ENCODE measurements at places on chromosomes 5 and 9. TPM values are rescaled to one million over a fixed set of nuclear protein-coding genes. Genes with fewer than 3 reads are reported as not detected.

The TAF11L5 gene
- total RNA-seq, result not detected

The PKD2L2 gene
- total RNA-seq, result not detected

DNA sequence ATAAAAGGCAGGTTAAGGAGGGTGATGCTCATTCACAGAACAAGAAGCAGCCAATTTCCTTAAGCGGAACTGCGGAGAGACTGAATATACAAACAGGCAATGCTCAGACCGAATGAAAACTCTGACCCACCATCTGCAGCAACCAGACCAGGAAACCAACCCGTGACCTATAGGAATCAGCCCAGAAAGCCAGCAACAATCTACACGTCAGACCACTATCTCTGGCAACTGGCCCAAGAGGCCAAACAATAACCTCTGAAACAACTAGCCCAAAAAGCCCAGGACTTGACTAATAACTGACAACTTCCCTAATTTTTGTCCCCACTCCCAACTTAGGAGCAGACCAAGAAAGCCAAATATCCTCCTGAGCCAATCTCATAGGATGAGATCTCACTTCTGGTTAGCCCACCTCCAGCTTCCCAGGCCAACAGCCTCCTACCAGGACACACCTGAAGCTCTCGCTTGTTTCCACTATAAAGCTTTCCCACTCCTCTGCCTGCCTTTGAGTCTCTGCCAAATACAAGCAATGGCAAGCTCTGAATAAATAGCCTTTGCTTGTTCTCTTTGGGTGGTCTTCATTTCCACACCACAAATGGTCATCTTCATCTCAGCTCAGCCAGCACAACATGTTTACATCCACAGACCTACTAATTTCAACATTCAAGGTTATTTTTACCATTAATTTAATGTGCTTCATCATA lies 168.5 kb downstream of the HSD17B3 start:
- no peak for DNase-seq

- no peak for DNase-seq
These were observed 222.1 kb downstream of the SYK start for GRCh38 chr9:91023741-91024140.

The HAVCR1 gene
- total RNA-seq, result not detected

GRCh38 chr5:83156001-83156400 lies 78.7 kb downstream of the XRCC4 start:
- no peak for DNase-seq

The ALDH1B1 gene
- 19.9 TPM for total RNA-seq

- no peak for DNase-seq
These were observed 171.5 kb downstream of the EFNA5 start for GRCh38 chr5:107499237-107499636.

DNA sequence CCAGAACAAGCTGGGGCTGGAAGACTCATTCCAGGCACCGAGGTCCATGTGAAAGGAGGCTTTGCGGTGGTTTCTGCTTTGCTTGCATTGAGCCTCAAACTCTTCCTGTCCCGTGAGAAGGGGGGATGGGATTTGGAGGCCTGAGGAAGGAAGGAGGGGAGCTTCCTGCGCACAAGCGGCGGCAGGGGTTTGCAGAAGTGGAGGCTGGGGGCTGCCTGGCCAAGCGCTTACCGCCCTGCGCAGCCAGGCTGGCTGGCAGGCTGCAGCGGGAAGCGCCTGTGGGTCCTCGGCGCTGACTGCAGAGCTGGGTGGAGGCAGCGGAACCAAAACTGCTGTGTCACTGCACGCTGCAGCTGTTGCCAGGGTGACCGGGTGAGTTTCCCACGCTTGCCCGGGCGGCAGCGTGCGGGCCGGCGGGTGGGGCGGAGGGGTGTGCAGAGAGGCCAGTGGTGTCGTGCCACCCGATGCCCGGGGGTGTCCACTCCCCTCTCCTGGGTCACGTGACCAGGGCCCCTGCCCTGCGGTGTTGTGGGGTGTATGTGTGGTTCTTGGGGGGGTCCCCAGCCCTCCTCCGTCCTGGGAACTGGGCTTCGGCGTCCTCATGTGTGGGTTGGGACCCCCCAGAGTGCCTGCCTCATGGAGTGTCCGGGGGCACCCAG lies 81.0 kb downstream of the RXRA start:
- DNase-seq, result peak; percentile 91

The SGCD gene
- 5.7 TPM for total RNA-seq

GRCh38 chr5:169097374-169098326 lies 203.3 kb downstream of the SLIT3 start:
- no peak for DNase-seq

- DNase-seq, result no peak
These were observed 58.1 kb downstream of the ROPN1L start for GRCh38 chr5:10499776-10500175.

The SH3GL2 gene
- total RNA-seq, result not detected

DNA sequence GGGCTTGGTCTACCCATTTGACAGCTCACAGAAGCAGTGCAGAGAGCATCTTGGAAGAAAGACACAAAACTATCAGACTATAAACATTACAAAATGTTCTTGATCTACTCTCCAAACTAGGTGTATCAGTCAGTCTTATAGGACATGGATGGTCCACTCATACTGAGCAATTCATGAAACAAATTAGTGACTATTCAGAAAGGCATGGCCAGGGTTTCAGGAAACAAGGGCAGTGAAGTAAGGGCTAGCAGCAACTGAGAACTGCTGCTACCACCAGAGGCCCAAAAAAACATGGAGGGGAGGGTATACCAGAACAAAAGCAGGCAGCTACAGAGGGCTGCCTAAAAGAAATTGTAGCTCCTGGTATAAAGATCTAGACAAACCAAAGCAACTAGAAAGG lies 287.0 kb downstream of the PIK3R1 start:
- DNase-seq, result no peak

DNA sequence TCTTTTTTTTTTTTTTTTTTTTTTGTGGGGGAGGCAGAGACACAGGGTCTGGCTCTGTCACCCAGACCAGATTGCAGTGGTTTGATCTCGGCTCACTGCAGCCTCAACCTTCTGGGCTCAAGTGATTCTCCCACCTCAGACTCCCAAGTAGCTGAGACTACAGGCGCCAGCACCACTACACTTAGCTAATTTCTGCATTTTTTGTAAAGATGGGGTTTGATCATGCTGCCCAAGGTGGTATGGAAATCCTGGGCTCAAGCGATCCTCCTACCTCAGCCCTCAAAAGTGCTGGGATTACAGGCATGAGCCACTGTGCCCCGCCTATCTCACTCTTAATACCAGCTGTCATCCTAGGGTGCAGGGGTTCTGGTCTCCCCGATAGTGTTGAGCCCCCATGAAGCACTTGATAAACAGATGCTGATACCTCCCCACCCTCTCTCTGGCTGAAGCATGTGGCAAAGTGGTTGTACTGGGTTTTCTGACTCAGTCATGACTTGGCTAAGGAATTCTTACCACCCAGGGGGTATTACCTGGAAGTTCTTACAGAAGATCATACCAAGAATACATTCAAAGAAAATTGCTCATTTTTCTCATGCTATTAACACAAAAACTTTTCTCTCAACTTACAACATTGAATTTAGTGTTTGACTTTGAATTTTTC lies 110.2 kb upstream of the DAPK1 start:
- no peak for DNase-seq

DNA sequence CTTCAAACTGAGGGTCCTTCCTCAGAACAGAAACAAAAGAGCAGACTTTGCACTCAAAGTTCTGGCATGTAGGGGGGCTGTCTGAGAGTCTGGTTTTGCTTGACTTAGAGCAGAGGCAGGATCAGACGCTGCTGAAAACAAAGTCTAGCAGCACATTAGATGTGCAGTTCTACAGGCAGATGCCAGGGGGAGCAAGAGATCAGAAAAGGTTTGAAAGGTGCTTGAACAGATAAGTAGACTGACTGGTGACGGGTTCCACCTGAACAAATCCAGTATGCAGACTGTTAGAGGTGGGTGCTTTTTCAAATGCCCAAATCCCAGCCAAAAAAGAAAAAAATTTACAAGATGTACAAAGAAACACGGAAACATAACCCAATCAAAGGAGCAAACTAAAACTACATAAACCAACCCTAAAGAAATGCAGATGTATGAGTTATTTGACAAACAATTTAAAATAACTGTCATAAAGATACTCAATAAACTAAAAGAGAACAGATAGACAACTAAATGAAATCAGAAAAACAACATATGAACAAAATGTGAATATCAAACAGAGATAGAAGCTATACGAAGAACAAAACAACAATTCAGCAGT lies 194.7 kb upstream of the FREM1 start:
- no peak for DNase-seq

GRCh38 chr5:151195622-151196021 lies 28.3 kb downstream of the CCDC69 start:
- DNase-seq, result no peak

GRCh38 chr5:179730852-179731251 lies 1.8 kb upstream of the MAML1 start:
- DNase-seq, result no peak

DNA sequence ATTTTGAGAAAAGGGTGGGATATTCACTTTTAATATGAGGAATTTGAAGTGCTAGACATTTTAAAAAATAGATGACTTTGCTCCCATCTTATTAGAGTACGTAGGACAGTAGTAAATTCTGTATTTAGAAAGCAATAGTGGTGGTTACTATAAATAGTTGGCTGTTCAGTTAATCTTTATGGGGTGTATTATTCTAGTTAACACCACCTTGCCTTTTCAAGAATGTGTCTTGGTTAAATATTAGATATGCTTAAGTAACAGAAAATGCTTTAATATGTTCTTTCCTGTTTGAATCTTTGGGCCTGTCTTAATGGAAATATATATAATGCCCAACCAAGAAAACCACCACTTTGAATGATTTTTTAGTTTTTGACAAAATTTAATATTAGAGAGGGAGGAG lies 608.7 kb upstream of the FAM174A start:
- DNase-seq, result no peak

- DNase-seq, result peak; percentile 40
These were observed 62.1 kb downstream of the TMOD1 start for GRCh38 chr9:97563458-97564135.

- DNase-seq, result no peak
These were observed 23.0 kb downstream of the FNIP1 start for GRCh38 chr5:131773805-131774204.

DNA sequence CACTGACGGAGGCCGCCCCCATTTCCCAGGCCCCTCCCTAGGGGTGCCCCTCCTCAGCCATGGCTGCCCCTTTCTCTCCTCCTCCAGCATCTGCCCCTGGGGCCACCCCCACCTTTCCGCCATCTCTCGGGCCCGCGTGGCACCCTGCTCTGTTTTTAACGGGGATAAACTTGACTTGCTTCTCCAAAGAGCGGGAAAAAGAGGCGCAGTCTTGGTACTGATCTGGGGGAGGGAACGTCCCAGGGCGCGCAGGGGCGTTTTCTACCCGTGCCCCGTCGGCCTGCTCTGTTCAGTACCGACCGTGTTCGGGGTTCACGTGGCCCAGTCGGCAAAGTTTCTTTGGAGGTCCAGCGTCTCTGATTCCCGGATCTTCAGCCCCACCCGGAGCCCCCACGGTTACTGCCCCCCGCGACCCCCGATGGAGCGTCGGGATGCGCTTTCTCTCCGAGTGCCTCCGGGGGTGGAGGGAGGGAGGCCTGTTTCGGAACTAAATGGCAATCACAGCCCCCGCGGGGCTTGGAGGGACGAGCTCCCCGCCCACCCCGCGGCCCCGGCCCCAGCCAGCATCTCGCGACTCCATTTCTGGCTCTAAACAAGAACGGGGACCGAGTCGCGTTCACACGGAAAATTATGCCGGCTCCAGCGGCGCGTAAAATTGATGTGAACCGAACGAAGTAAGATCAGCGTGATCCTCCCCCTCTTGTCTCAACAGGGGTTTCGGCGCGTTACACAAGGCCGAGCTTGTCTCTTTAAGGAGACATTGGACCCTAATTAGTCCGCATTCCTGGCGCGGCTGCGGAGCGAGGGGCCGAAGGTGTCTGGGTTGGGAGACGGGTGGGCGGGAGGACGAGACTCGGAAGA lies 1.1 kb upstream of the TLE4 start:
- peak; percentile 54 for DNase-seq

The WWC1 gene
- total RNA-seq, result 0.10 TPM

GRCh38 chr9:20988061-20988460 lies 43.4 kb downstream of the HACD4 start:
- no peak for DNase-seq

The CETN3 gene
- 33.9 TPM for total RNA-seq

The SHISAL2B gene
- not detected for total RNA-seq

GRCh38 chr5:158716668-158717067 lies 383.0 kb downstream of the EBF1 start:
- no peak for DNase-seq
